NCI-H2081 treated with DMSO at 0.1 percent for 48 hours (cell line): ENCODE measurements at places on chromosomes 3 and 15.
A peak's percentile ranks its signal among the peaks of the same experiment; 100 is the strongest.

DNA sequence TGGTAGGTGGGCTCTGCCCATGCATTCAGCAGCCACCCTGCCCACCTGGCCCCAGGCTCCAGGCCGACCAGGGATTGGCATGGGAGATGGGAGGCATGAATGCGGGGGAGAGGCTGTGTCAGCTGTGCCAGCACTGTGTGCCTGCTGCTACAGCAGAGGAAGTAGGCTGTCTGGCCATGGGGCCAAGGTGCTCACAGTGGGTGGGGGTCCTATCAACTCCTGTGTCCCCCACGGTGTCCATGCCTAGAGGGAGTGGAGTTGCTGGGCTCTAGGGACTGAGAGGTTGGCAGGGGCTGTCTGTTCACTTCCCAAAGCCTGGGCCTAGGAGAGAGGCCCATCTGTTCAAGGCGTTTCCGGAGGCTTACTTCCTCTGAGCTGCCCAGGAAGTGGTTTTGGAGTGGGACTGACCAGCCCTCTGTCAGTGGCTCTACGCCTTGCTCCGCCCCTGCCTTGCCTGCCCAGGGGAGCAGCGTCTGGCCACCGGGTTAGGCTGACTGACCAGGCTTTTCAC, 5.8 kb downstream of the PRKCD start:
- no peak for DNase-seq

DNA sequence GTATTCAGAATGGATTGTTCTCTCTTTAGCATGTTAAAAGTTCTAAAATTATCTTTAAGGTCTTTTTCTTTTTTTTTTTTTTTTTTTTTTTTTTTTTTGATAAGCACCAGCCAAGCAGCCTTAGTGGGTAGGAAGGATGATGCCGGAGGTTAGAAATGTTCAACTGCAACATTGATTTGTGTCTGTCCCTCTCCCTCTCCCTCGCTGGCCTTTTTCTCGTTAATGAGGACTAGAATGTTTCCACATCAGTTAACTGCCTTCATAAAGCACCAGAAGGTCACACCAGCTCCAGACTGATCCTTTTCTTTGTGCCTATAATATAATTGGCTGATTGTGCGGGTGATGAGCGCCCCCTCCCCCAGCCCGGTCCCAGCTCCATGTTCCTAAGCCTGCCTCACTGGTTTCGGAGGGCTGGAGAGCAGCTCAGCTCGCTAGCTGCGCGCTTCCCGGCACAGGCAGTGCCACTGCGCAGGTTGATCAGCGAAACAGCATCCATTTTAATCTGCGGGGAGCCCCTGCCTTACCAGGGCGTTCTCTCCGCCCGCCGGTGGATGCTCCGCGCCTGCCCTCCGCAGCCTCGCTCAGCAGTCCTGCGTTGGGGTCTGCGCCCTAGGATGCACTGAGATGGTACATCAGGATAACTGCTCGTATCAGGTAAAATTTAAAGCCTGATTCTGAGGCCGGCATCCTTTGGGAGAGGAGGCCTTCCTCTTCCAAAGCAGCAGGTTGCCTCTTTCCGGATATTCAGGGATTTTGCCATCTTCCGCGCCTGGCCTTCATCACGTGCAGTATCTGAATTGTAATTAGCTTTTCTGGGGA, 148.9 kb upstream of the IL12A start:
- no peak for DNase-seq

- DNase-seq: no peak
Measured at GRCh38 chr3:171404376-171404967, 55.7 kb downstream of the TNIK start.

GRCh38 chr15:58275785-58276184, 137.6 kb downstream of the AQP9 start:
- no peak for DNase-seq

GRCh38 chr3:149376718-149377407, 586 bp downstream of the TM4SF1 start:
- peak; percentile 67 for DNase-seq

DNA sequence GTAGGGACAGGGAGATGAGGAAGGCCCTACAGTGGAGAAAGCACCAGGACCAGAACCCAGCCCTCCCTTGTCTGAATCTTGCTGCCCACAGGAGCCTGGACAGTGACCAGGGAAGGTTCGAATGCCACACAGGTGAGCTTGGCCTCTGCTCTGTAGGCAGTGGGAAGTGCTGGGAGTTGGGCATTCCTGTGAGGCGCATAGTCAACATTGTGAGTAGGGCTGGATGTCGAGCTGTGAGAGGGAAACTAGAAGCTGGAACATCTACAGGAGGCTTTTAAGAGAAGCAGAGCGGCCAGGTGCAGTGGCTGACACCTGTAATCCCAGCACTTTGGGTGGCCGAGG, 20.3 kb upstream of the ALAS1 start:
- no peak for DNase-seq

DNA sequence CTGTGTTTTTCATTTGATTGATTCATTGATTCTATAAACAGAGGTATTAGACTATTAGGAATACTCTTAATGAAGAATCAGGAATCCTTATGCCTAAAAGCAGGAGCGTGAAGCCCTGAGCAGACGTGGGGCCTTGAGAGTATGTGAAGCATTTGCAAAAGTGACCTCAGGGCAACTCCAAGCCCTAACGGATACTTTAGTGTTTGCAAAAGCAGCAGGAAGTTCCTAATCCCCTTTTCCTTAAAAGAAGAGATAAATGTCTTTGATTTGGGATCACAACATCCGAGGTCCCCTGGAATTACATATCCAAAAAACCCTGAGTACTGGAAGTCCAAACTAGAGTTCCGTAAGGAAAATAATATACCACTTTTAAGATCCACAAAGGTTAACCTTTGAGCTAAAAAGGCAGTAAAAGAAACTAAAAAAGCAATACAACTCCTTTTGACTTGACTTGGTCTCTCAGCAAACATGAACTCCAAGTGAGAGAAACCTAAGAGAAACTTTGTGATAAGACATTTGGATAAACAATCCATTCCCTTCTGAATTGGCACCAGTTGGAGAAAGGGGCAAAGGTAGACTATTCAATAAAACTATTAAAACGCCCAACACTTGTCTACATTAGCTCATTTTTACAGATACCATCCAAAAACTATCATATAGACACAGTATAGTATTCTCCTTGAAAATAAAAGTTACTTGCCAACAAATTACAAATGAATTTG, 27.4 kb downstream of the PRTG start:
- no peak for DNase-seq

GRCh38 chr3:53748512-53749271, 97.5 kb downstream of the CHDH start:
- DNase-seq: no peak

GRCh38 chr15:82103468-82103867, 57.6 kb upstream of the MEX3B start:
- no peak for DNase-seq

DNA sequence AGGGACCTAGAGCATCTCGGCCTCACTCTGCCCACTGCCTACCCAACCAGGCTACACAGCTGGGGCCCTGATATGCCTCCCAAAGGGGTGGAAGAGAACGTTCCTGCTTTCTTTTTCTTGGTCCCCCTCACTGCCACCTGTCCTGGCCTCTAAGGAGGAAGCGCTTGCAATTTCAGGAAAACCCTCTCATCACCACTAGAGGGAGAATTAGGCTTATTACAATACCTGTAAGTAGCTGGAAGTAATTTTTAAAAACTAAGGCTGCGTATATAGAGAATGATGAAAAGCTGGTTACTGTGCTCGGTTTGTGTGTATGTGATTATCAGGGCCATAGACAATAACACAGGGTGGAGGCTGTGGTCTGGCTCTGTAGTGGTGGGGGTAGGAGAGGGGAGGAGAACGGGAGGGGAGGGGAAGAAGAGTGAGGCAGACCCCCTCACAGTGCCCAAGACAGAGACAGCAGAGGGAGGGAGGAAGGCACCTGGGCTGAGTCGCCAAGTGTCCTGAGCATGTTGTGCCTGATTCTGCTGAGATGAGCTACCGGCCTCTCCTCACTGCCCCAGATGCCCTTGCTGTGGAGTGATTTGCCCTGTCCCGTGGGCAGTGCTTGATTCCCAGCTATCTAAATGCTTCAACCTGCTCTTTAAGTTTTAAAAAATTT, 3.3 kb downstream of the GABRG3 start:
- DNase-seq: no peak
